CD4-positive, alpha-beta T cell treated with Interleukin-6 at 100 ng/mL for 8 hours (primary cell): ENCODE measurements at places on chromosomes 6 and 20.

GRCh38 chr20:62832212-62832922 lies 15.5 kb downstream of the COL9A3 start:
- no peak for DNase-seq

DNA sequence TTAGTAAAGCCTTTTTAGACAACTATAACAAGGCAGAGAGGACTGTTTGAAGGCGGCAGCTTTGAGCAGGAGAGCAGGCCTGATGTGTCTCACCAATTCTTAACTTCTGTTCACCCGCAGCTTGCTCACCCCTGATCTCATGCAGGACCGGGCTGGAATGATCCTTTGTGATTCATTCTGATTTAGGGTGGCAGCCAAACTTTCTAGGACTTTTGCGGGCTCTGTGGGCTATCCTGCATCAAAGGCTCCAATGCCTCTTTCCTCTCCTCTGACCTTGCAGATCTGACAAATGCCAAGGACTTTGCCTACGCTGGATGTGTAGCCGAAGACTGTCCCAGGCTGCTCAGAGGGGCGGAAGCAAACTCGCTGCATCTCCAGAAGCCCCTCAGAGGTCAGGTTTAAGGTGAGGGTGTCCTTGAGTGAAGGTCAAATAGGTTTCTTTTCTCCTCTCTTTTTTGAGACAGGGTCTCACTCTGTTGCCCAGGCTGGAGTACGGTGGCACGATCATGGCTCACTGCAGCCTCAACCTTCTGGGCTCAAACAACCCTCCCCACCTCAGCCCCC lies 72.3 kb downstream of the VEGFA start:
- no peak for DNase-seq

DNA sequence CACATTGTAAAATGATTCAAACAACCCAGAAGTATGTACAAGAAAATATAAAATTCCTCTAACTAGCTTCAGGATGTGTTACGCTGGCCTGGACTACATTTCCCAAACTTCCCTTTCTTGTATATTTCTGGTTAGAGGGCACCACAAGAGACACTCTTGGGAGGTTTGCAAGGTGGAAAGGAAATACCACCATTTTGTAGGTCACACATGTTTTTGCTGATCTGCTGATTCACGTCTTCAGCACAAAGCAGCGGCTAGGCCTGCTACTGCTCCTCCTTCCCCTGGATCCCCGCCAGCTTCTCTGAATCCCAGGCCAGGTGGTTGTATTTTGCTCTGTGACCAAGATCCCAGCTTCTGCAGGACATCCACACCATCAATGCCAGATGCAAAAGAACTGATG lies 104.2 kb downstream of the AGPAT4 start:
- DNase-seq: no peak

DNA sequence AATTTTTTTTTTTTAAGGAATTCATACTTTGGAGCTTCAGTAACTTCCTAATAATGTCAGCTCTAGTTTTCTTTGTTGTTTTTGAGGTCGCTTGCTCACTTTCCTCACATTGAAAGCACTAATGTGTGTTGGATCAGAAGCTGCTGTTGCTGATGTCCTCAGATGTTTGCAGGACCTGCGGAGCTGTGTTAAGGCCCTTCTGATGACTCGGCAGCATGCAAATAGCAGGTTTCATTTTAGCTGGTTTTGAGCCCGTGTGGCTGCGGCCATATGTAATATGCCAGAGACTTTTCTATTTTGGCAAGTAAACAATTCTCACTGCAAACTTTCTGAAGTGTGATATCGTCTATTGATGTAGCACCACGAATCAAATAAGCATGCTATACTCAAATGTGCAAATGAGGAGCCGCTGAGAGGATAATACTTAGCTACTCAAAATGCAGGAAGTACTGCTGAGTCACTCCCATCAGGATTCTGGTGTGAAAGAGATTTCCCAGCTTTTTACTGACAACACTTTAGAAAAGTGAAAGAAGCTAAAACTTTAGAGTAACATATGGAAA lies 187.8 kb downstream of the SASH1 start:
- DNase-seq: no peak

- no peak for DNase-seq
These were observed 123.4 kb downstream of the LY86 start for GRCh38 chr6:6711832-6712448.

- no peak for DNase-seq
These were observed 159.8 kb upstream of the SUPT3H start for GRCh38 chr6:45537539-45537938.
